ENCODE measurements at places on chromosomes 12 and 14.
A peak's percentile ranks its signal among the peaks of the same experiment; 100 is the strongest.

GRCh38 chr12:124864326-124864752, 675 bp upstream of the SCARB1 start:
- no peak for DNase-seq

DNA sequence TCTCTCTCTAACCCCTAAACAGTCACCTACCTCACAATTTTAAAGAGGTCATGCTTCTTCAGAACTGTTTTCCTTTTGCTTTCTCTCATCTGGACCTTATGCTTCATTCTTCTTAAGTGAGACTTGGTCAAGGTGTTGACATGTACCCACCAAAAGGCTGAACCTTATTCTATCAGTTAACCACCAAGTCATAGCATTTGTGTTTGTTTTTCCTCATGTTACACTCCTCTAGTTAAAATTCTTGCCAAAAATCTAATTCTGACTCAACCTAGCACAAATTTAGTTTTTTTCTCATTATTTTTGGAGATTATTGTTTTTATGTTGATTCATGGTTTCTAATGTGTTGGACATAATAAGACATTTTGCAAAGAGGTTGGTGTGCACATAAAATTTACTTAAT, 578.6 kb downstream of the SLC16A7 start:
- no peak for DNase-seq

DNA sequence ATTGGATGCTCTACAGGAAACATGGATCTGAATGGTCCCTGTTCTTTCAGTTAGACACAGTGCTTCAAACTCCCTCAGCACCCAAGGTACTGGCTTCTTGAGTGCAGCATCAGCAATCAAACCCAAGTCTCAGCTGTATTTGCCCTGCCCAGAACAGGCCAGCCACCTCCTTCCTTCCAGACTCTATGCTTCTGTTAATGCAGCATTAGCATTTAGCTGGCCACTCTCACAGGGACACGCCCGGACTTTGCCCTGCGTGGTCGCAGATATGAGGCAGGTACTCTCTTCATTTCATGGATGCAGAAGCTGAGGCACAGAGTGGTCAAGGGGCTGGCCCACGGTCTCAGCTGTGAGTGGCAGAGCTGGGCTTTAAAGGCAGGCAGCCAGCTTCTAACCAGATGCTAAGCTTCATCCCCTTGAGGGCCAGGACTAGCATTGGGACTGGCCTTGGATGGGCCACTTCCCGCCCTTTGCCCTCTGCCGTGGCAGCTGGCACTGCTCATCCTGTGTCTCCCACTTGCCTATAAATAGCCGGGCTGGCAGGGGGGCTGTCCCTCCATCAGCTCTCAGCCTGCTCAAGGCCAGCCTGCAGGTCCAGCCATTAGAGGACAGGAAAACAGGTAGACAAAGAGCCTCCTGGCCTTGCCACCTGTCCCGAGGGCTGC, 1.5 kb upstream of the SLC25A47 start:
- DNase-seq: no peak

DNA sequence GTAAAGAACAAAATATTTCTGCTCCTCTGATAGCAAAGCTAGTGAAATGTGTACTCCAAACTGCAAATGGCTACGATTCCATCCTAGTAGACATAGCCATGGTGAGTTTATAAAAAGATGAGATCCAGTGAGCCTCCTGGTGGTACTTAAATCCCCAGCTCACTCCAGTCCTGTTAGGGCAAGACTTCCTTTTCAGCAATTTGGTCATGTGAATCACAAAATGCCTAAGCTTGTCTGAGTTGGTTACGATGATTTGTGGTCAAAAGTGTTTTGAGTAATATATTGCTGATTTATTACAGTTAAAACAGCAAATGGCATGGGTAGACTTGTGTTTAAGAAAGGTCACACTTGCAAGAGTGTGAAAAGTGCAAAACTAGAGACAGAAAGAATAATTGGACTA, 102.7 kb upstream of the NAV3 start:
- DNase-seq: no peak

DNA sequence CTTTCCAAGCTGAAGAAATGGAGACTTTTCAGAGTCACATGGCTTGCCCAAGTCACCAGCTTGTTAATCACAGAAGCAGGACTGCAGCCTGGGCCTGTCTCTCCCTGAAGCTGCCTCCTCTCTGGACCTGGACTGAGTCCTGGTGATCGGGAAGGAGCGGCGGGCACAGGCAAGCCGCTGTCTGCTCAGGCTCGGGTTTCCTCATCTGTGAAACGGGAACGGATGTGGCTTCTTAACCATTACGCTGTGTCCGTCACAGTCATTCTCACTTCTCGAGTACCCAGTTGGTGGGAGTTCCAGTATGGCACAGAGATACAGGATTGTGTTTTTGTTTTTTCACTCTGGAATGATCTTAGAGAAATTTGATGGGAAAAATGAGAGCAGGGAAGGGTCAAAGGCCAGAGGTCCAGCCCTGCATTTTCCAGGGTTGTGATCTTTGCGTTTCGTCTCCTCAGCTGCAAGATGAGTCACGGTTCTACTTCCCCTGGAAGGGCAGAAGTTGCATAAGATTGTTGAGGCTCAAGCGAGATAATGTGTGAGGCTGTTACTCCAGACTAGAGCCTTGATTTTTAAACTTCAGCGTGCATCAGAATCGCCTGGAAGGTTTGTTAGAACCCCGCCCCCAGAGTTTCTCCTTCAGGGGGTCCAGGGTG, 7.6 kb upstream of the LRTM2 start:
- DNase-seq: peak; percentile 16

- no peak for DNase-seq
These were observed 131.9 kb upstream of the FUT8 start for GRCh38 chr14:65280653-65281052.

DNA sequence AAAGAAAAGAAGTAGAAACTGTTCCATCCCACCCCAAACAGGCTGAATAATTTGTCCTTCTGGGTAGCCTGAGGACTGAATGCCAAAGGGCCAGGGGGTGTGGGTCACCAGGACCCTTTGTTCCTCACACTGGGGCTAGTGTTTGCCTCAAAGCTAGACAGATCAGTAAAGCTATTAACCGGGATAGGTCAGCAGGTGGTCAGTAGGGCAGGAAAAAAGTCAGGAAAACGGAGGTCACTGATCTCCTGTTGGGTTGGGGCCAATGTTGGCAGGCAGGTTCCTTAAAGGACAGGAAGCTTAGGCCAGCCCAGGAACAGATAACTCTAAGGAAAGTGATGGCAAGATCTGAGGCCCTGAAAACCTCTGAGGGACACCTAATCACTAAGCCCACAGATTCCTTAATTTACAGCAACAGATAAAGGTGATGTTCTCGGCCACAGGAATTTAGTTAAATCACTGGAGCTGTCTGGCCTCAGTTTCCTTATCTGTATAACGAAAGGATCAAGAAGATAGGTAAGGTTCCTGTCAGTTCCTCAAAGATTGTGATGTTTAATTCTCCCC, 22.7 kb upstream of the TMPO start:
- DNase-seq: no peak

DNA sequence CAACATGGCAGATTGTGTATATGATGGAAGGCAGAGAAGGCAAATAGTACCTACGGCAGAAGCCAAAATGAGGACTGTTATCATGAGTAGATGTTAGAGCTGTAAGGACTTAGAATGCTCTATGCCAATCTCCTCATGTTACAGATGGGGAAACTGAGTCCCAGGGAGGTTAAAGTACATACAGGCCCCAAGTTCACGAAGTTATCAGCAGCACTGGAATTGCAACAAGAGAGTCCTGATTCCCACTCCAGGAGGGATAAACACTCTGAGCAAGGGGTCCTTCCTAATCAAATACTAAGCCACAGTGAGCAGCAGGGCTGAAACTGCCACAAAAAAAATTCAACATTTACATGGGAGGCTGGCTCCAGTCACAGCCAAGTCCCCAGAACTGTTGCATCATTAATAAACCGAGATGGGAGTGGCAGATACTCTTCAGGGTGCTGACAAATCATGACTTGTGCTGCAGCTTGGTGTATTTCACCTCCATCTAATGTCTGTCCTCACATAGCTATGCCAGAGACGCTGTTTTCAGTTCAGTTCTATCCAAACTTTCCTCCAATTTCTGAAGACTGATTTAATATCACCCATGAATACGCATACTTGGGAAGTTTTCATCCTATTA, 24.2 kb downstream of the NUAK1 start:
- no peak for DNase-seq

All from CD4-positive, alpha-beta T cell treated with Interleukin-4 for 4 hours (primary cell).